ENCODE measurements at places on chromosomes 4 and X.

- DNase-seq, result no peak
Observed at GRCh38 chr4:165118256-165118909, 5.7 kb upstream of the TMEM192 start.

DNA sequence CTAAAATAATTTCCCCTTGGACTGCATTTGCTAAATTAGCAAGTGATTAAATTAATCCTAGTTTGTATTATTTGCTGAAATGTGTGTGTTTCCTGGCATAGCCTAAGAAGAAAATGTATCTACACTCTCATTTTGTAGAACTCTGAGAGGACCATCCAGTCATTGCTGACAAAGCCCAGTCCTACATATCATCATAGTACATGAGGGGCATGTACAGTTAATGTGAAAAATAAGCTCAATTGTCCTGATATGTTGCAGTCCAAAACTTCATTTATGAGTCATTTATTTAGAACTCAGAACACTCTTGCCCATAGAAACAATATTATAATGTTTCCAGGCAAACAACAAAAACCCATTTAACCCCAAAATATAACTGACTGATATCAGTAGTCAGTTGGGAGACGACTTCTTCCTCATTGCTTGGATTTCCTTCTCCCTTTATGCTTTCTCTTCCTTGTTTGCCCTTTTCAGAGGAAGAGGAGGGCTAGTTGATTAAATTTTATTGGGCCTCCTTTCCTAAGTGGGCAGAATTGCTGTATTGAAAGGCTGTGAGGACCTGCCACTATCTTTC lies 26.9 kb upstream of the BBS12 start:
- DNase-seq, result no peak

- DNase-seq, result no peak
Observed at GRCh38 chrX:100648458-100649417, 4.7 kb downstream of the SRPX2 start.

DNA sequence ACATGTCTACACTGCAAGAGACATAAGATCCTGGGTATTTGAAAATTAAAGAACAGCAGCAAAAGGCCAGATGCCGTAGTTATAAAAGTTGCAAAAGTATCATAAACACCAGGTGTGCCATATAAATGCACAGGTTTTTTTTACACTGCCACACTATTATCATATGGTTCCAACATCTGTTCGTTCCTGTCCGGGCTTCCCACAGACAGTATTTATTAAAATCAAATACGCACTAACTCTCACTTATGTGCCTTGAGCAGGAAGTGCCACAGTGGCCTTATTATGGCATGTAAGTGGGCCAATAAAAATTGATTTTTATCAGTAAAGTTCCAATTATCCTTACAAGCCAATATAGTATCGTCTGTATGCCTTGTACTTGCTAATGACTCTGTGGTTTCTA lies 873.2 kb downstream of the RPA4 start:
- no peak for DNase-seq

DNA sequence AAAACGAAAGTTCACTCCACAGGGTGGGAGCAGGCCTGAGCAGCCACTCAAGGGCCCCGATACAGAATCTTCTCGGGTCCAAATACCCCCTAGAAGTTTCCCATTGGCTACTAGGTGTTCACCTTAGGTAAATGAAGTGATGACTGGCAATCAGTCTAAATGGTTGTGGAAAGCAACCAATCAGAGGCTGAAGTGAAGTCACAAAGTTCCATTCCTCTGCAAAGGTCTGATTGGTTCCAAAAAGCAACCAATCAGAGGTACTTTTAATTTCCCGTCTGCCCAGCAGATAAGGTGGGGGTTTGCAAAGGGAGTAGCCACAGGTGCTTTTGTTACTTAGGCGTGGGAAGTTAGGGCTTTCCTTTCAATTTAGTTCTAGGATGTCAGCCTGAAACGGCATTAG lies 58.2 kb upstream of the NKAP start:
- no peak for DNase-seq

- no peak for DNase-seq
Observed at GRCh38 chrX:134929808-134930207, 61.0 kb upstream of the SMIM10 start.

- no peak for DNase-seq
Observed at GRCh38 chrX:110081740-110082139, 78.8 kb downstream of the TMEM164 start.

DNA sequence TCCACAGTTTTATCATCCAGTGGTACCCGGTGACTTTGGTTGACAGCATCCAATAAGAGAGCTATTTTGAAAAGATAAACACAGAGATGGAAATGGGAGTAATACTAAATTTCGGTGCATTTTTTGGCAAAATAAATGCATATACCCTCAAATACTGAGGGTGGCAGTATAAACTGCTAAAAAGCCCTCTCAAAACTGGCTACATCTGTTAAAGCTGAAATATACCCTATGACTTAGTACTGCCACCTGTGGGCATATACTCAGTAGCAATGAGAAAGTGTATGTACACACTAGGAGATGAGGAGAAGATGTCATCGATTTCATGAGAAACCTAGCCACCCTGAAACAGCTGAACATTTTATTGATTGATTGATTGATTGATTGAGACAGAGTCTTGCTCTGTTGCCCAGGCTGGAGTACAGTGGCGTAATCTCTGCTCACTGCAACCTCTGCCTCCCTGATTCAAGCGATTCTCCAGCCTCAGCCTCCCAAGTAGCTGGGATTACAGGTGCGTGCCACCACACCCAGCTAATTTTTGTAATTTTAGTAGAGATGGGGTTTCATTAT lies 12.2 kb upstream of the TMEM128 start:
- DNase-seq, result no peak

GRCh38 chr4:38664706-38665401 lies 855 bp downstream of the KLF3 start:
- DNase-seq, result peak; percentile 8

DNA sequence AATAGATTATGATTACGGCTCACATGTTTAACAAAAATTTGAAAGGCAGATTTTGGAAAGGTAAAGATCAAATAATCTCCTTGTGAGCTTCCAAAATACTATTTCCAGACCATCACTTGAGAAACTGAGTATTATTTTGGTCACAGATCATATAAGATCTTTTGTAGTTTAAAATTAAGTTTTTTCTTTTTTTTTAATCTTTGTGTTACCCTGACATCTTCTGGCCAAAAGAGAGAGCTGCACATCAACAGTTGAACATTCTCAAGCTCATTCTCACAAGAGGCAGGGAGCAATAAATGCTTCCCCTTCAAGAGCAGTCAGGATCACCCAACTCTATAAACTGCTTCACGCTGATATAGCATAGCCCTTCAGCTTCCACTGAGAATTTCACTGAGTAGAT lies 15.9 kb downstream of the TMEM192 start:
- no peak for DNase-seq

- no peak for DNase-seq
Observed at GRCh38 chr4:100738196-100739165, 220.7 kb upstream of the EMCN start.

- DNase-seq, result no peak
Observed at GRCh38 chrX:50431623-50432022, 39.0 kb downstream of the DGKK start.

DNA sequence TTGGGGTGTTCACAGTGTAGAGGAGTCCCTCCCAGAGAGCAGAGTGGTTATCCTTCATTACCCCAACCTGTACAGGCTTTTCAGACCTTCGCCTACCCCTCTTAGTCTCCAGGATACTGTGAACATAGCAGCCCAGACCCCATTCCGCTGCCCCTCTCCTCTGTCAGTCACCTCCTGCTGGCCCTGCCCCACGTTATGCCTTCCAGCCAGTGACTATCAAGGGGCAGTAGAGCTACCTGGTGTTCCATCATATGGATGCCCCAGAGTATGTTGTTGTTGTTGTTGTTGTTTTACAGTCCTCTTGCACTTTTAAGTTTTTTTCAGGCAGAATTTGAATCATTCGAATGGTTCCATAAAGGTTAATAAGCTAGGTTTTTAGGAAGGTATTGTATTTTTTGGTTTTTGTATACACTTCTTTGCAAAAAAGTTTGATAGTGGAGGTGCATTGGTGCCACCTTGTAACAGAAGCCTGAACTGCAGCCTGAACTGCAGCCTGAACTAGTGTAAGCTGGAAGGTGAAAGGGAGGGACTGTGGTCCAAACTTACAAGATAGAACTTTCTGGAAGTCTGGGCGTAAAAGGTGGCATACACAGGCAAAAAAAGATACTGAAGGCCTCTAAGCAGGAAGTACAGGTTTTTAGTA lies 101.4 kb upstream of the RAB40AL start:
- no peak for DNase-seq
